COLO829 (cell line): ENCODE measurements at places on chromosomes 1 and 21.

- no peak for DNase-seq
Observed at GRCh38 chr1:33576821-33577599, 104.6 kb downstream of the ZSCAN20 start.

DNA sequence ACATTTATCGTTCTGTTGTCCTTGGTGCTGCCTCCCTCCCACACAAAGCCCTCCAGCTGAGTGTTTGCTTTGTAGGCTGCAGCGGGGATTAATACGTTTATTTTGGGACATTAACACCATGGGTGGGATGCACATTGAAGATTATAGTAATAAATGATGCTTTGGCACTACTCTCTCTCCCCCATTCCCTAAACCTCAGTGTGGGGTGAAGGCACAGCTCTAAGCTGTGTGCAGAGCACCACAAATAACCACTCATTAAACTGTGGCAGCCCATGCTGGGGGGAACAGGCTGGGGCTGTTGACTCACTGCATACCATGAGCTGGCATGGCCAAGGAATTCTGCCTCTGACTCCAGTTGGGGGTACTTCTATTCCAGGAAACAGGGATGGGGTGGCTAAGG is 7.7 kb downstream of the PCP4L1 start:
- DNase-seq = no peak

- no peak for DNase-seq
Observed at GRCh38 chr1:78029793-78030192, 16.0 kb upstream of the GIPC2 start.

DNA sequence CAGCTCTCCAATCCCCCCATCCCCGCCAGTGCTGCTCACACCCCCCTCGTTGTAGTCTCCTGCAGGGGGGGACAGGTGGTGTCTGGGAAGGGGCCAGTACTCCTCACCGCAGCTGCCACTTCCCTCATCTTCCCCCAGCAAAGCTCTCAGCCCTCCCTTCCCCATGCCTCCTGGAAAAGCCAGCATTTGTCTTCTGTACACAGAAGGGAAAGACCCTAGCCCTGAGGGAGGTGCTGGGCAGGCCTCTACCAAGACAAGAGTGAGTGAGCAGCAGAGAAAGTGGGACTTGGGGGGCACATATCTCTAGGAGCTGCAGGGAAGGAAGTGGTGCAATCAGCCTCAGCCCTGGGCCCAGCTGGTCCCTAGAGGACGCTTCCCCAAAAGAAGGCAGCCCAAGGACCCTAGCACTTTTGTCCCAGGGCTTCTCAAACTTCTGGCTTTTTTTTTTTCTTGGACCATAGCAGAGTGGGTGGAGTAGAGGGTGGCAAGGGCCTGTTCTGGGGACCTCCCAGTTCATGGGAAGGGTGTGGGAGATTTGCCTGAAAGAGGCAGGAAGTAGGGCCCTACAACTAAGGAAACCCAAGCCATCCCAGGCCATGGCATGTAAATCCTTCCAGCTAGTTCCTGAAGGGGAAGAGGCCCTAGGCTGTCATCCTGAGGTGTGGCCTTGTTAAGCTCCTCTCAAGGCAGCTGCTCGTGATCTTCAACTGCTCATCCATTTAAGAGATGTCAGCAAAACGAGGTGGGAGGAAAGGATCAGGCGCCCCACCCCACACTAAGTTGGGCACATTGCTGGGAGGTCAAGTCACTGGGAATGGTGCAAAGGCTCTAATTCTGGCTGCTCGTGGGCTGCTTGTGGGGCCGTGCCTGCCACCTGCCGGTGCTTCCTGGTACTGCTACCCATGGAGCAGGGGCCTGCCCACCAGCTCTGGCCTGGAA is 12.6 kb downstream of the ZC3H12A start:
- peak; percentile 64 for DNase-seq

GRCh38 chr21:41037936-41038335 is 130.0 kb upstream of the BACE2 start:
- DNase-seq = no peak

GRCh38 chr1:186518395-186518794 is 57.5 kb upstream of the PDC start:
- DNase-seq = no peak
